Fibroblast of skin of abdomen (primary cell): ENCODE measurements at places on chromosomes 1 and 21.

- no peak for DNase-seq
Measured at GRCh38 chr1:68142036-68142435, 90.3 kb downstream of the WLS start.

- DNase-seq: no peak
Measured at GRCh38 chr1:91091812-91092211, 70.0 kb upstream of the ZNF644 start.

DNA sequence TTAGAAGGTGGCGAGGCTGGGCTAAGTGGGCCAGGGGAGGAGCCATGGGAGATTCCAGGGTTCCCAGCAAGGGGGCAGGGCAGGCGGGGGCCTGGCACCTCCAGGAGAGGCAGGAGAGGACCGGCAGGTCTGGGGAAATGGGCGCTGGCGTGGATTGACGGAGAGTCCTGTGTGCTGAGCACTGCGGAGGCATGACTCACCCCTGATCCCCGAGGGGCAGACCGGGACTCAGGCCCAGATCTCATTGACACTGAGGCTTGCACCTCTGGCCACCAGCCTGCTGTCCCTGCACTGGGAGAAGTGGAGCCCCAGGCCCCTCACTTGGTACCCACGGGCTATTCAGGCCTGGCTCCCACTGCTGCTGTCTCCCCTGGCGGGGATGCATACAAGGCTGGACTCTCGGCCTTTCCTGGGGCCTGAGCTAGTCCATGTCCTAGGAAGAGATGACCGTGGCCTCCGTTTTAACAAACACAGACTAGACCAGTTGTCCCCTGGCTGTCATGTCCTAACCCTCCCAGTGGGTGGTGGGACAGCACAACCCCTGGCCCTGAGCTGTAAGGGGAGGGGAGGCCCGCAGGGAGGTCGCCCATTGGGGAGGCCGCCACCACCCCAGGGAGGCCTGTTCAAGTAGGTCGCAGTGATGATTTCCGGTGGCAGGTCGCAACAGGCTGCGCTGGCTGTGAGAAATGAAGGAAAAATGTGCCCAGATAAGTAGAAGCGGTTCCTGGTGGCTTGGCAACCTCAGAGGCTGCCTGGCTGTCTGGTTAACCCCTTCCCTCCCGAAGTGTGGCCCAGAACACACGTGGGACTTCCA, 39.7 kb downstream of the RIPK4 start:
- peak; percentile 60 for DNase-seq

GRCh38 chr1:229365569-229365968, 22.7 kb upstream of the CCSAP start:
- DNase-seq: no peak

DNA sequence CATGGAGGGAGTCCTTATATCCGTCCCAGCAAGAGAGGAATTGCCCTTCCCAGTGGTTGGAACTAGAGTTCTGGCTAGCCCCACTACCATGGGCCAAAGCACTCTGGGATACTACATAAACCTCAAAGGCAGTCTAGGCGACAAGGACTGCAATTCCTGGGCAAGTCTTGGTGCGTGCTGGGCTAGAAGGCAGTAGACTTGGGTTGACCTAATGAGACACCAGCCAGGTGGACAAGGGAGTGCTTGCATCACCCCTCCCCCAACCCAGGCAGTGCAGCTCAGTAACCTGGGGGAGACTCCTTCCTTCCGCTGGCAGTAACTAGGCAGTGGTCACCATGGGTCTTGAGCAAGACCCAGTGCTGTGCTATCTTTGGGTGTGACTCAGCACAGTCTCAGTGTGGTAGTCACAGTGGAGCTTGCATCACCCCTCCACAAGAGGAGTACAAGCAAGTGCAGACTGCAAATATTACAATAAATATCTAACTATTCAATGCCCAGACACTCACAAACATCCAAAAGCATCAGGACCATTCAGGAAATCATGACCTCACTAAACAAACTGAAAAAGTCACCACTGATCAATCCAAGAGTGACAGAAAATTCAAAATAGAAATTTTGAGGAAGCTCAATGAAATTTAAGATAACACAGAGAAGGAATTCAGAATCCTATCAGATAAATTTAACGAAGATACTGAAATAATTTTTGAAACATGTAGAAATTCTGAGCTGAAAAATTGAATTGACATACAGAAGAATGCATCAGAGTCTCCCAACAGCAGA, 84.7 kb upstream of the LYPLAL1 start:
- DNase-seq: peak; percentile 90

DNA sequence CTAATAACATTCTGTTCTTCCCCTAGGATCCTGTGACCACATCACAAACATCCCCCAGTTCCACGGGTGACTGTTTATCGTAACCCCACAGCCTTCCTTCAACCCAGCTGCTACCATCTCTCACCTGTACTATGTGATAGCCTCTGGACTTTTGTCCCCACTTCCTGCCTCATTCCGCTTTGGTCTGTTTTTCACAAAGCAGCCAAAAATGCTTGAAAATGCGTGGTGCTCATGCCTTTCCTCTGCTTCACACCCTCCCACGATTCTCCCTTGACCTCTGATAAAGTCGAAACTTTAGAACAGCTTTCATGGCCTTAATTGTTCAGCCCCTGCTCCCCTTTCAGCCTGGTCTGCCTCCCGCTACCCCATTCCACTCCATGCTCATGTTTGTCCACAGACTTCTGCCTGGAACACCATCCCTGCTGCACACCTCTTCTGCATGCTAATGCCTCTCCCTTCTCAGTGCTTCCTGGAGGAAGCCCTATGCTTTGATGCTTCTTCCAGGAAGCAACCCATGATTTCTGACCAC, 165.6 kb downstream of the PLPP3 start:
- no peak for DNase-seq

- peak; percentile 10 for DNase-seq
Measured at GRCh38 chr1:224273641-224274040, 56.3 kb downstream of the NVL start.

GRCh38 chr1:121483961-121484424, 299.2 kb downstream of the SRGAP2C start:
- peak; percentile 93 for DNase-seq

- no peak for DNase-seq
Measured at GRCh38 chr21:37642493-37642892, 273.8 kb downstream of the KCNJ6 start.

- DNase-seq: peak; percentile 31
Measured at GRCh38 chr1:43836267-43836951, 97.2 kb upstream of the ARTN start.

DNA sequence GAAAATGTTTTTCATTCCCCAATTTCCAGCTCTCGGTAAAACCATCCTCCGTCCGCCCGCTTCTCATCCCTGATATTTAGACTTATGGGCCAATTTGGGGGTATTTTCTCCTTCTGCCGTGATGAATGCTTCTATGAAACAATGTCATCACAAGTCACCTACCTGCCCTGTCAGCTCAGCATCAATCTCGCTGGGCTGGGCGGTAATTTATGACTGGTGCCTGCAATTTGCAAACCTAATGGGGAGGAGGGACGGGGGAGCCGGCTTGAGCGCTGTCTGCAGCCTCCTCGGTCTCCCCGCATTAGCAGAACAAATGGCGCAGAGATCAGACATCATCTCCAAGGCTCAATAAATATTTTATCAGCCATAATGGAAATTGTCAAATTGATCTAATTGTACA, 72.1 kb downstream of the PRDM16 start:
- DNase-seq: no peak

DNA sequence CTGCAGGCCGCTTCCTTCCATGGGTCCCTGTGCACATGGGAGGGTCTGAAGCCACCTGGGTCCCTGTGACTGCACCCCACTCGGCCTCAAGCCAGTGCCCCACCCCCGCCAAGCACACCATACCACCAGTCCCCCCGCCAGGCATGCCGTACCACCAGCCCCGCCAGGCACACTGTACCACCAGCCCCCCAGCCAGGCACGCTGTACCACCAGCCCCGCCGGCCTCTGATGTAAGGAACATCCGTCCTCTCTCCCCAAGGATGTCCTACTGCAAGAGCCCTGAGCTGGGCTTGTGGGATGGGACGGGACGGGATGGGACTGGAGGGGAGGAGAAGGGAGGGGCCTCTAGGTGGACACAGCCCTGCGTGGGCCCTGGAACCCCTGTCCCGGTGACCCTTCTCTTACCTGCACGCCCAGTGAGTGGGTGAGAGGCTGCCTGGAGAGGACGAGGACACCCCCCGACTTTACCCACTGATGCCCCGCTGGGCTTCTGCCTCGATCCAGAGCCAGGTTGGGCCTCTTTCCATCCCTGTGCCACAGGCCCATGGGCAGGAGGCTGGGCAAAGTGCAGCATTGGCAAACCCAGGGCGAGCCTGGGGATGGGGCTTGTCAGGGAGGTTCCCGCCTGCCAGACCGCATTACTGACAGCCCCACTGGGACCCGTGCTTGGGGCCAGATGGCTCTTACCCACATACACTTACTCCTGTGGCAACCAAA, 40.8 kb upstream of the COL6A1 start:
- DNase-seq: no peak

DNA sequence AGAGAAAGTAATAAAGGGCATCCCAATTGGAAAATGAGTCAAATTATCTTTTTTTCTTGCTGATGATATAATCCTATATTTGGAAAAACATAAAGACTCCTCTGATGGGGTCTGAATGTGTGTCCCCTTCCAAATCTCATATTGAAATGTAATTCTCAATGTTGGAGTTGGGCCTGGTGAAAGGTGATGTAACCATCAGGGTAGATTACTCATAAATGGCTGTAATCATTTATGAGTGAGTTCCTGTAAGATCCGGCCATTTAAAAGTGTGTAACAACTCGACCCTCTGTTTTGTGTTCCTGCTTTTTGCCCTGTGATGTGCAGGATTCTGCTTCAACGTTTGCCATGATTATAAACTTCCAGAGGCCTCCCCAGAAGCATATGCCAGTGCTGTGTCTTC, 44.3 kb upstream of the MAP1LC3C start:
- no peak for DNase-seq

DNA sequence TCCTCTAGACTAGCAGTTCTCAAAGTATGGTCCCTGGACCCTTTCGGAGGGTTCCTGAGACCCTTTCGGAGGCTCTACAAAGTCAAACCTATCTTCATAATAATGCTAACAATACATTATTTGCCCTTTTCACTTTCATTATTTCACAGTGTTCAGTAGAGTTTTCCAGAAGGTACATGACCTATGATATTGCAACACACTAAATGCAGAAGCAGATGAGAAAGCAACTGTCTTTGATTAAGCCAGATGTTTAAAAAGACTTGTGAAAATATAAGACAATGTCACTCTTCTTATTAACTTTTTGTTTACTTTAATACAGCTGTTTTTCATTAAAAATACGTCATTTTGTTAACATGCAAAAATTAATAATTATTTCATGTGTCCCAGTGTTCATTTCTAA, 5.8 kb downstream of the KCNJ10 start:
- DNase-seq: no peak

- DNase-seq: no peak
Measured at GRCh38 chr1:115954684-115955083, 21.6 kb upstream of the SLC22A15 start.
